ENCODE measurements at places on chromosomes 16 and 17.

GRCh38 chr17:80408872-80409271 lies 6.1 kb upstream of the ENDOV start:
- no peak for DNase-seq

DNA sequence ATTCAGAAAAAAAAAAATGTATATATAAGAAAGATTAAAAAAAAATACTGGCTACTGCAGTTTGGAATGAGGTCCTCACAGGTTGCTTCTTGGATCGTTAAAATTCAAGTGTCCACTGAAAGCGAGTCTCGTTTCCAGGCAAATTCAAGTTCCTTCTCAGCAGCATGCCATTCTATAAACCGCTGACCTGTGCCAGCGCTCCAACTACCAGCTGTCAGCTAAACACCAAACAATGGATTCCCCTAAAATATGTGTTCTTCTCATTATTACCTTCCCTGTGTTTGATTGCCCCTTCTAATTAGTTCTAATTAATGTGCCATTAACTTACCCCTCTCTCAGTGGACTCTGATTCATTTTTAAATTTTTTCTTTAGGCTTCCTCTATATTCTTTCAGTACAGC lies 92.4 kb downstream of the DNAH9 start:
- DNase-seq, result no peak

DNA sequence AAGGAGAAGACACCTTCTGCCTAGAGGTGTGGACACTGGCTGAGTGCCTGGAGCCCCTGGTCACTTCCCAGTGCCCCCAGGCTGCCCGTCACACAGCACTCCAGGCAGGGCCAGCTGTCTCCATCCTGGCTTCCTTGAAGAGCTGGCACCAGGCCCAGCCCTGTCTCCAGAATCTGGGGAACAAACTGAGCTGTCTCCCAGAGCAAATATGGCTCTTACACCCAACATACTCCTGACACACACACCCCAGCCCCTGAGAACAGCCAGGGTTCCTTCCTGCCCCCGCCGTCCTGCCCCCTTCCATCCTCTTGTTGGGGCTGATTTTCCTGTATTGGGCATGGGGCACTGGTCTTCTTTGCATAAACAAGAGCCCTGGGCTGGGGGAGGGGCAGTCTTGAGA lies 9.1 kb downstream of the NHERF1 start:
- DNase-seq, result no peak

- DNase-seq, result no peak
Measured at GRCh38 chr17:32386844-32387243, 36.9 kb downstream of the ZNF207 start.

All from activated CD4-positive, alpha-beta T cell treated with anti-CD3 and anti-CD28 coated beads for 1 hour (primary cell).